Activated naive CD4-positive, alpha-beta T cell treated with anti-CD3 and anti-CD28 coated beads for 36 hours (primary cell): ENCODE measurements at places on chromosomes 12 and 14.

DNA sequence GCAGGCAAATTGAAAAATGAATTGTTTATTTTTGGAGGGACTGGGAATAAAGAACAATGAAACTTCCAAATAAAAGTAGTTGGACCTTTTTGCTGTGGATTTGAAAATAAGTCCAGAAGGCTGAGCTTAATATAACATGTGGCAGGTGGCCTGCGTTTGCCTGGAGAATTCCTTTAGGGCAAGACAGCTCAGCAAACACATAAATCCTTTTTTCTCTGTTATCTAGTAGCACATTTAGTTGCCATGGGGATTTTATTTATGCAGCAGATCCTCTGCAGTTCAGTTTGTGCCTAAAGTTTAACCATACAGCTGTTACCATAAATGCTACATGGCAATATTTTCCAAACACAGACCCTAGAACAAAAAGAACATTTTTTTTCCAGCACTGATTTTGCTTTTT, 180.0 kb downstream of the NPAS3 start:
- no peak for DNase-seq

DNA sequence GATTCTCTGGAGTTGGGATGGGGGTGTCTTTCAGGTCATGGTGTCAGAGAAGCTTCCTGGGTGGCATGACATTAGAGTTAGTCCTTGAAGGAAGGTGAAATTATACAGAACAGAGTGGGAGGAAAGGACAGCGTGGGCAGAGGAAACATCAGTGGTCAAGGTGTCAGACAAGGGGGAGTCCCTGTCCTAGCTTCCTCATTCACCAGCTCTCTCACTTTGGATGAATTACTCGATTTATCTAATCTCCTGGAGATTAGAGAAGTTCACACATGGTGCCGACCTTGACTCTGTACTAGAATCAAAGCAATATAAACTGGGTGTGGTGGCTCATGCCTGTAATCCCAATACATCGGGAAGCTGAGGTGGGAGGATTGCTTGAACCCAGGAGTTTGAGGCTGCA, 492.9 kb downstream of the VRK1 start:
- DNase-seq: no peak

DNA sequence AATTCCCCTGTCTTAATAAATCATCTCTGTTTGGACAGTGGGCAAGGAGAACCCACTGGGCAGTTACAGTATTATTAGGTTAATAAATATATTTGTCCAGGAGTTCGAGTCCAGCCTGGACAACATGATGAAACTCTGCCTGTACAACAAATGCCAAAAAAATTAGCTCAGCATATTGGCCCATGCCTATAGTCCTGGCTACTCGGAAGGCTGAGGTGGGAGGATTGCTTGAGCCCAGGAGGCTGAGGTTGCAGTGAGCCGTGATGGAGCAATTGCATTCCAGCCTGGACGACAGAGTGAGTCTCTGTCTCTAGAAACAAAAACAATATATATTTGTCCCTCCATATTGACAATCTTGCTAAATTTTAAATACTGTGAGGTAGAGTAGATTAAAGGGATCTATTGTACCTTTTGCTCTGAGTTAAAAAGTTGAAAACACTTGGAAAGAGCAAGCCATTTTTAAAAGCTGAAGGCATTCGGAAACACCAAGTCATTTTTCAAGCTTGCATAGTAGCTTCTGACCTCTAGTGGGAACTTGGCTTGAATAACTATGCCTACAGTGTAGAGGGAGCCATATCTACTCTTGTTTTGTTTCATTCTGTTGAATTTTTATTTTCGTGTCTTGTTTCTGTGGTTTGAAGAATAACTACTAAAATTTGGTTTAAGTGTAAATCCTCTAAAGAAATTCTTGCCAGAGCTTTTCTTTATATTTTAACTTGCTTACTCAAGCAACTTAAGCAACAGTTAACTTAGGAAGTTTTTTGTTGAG, 14.6 kb upstream of the EEA1 start:
- DNase-seq: no peak

DNA sequence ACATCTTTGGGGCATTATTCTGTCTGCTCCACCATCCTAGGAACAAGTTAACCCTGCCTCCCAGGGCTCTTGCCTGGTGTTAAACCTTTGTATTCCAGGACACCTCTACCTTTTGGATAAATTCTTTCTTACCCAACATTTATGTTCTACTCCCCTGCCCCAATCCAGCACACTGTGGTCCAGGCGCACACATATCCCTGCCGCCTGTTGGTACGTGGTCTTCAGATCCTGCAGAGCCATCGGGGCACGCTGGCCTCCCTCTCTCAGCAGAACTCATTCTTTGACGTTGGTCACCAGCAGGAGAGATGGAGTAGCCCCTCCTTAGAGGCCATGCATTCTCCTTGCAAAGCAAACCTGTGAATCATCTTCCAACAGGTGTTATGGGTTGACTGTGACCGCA, 5.1 kb upstream of the TMEM179 start:
- no peak for DNase-seq

DNA sequence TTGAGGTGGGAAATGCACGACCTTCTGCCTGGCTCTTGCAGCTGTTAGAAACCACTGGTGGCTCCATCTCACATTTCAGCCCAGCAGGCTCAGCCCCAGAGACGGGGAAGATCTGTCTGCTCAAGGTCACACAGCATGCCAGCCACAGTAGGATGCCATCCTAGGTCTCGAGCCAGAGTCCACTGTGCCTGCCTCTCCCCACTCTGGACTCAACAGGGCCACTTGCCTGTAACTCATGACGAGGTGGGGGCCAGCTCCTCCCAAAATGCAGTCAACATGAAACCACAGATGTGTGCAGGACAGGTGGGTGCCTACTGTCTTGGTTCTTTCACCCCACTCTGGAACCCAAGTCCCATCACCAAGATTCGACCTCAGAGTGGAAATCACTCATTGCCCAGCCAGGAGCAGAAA, 23.2 kb downstream of the BCL11B start:
- DNase-seq: no peak

GRCh38 chr12:118574288-118574687, 197.9 kb downstream of the SUDS3 start:
- DNase-seq: no peak

GRCh38 chr14:101249676-101250036, 311.6 kb upstream of the DIO3 start:
- DNase-seq: no peak

GRCh38 chr14:20730891-20731290, 14.8 kb upstream of the EDDM3A start:
- no peak for DNase-seq

- DNase-seq: peak; percentile 71
These were observed 1.1 kb upstream of the LRP1 start for GRCh38 chr12:57127101-57127725.

GRCh38 chr12:68896881-68897540, 36.0 kb downstream of the CPM start:
- no peak for DNase-seq

GRCh38 chr14:105484069-105484996, 2.4 kb upstream of the CRIP1 start:
- DNase-seq: no peak

DNA sequence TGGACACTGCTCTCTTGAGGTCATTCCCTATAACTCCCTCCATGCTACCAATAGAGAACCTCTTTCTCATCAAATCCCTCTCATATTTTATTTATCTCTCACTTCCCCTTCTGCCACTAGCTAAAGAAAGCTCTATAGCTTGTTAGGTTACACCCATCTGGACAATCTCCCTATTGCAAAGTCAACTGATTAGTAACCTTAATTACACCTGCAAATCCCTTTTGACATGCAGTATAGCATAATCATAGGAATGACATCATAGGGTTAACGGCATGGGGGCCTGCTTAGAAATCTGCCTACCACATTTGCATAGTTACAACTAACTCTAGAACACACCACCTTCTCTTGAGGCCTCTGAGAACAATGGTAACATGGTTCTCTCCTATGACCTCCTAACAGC, 181.2 kb downstream of the EMP1 start:
- DNase-seq: no peak

DNA sequence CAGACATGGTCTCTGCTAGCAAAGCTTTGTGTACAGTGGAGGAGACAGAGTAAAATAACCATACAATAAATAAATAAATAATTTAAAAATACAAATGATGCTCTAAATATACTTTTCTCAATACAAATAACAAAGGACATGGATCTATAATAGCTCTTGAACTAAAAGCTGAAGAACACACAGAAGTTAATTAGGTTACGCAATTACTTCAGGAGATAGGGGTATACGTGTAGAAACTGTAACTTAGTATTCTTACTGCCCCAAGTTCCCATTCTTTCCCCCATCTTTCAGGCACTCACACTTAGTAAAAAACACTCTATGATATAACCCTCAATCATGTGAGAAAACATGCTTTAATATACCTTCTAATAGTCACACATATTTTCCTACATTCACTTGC, 44.2 kb downstream of the INSM2 start:
- no peak for DNase-seq

DNA sequence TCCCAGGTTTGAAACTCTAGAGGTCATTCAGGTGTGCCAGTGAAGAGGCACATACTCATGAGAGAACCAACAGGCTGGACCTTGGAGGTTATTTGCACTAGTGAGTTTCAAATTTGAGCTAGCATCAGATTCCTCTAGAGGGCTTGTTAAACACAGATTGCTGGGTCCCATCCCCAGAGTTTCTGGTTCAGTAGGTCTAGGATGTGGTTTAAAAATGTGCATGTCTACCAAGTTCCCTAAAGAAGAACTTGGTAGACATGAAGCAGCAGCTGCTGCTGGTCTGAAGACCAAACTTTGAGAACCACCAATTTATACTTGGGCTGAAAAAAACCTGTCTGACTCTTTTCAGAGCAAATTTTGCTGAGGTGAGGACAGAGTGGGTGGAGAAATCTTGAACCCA, 61.7 kb downstream of the SUSD6 start:
- DNase-seq: peak; percentile 37

- no peak for DNase-seq
These were observed 100.7 kb upstream of the ATF7IP start for GRCh38 chr12:14264778-14265177.

- peak; percentile 85 for DNase-seq
These were observed 21.8 kb upstream of the PCNX1 start for GRCh38 chr14:70885343-70886022.

- DNase-seq: no peak
These were observed 10.6 kb downstream of the FAR2 start for GRCh38 chr12:29159661-29160060.

DNA sequence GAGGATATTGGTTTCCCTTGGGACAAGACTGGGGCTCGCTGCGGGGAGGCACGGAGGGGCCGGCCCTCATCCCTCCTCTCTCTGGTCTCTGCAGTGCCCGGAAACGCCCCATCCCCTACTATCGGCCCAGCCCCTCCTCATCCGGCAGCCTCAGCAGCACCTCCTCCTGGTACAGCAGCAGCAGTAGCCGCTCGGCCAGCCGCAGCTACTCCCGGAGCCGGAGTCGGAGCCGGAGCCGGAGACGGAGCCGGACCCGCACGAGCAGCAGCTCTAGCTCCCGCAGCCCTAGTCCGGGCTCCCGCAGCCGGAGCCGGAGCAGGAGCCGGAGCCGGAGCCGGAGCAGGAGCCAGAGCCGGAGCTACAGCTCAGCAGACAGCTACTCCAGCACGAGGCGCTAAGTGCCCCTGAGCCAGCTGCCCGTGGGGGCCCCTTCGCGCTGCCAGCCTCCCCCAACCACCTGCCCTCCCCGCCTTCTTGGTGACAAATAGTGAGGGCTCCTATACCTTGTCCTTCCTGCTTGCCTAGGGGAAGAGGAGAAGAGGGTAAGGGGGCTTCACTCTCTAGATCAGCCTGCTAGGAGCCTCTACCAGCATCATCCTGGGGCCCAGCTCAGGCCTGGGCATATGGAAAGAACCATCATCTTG, 22.2 kb upstream of the HSPB8 start:
- no peak for DNase-seq
